ENCODE measurements at places on chromosomes 13 and 19. TPM values are rescaled to one million over a fixed set of nuclear protein-coding genes. Genes with fewer than 3 reads are reported as not detected.
A peak's percentile ranks its signal among the peaks of the same experiment; 100 is the strongest.

DNA sequence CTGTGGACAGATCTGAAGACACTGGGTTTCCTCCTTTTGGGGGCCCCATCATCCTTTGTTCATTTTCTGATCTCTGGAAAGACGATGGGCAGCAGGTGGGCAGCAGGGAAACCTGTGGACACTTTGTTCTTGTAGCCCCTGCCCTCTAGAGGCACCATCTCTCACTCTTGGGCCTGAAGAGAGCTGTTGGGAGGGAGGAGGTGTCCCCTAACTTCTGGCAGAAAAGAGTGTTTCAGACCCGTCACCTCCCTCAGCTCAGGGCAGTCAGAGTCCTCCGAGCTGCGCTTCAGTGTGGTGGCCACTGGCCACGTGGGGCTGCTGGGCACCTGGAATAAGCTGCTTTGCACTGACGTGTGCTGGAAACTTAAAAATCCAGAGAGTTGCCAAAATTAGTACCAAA lies 26.9 kb upstream of the RNF17 start:
- no peak for DNase-seq

DNA sequence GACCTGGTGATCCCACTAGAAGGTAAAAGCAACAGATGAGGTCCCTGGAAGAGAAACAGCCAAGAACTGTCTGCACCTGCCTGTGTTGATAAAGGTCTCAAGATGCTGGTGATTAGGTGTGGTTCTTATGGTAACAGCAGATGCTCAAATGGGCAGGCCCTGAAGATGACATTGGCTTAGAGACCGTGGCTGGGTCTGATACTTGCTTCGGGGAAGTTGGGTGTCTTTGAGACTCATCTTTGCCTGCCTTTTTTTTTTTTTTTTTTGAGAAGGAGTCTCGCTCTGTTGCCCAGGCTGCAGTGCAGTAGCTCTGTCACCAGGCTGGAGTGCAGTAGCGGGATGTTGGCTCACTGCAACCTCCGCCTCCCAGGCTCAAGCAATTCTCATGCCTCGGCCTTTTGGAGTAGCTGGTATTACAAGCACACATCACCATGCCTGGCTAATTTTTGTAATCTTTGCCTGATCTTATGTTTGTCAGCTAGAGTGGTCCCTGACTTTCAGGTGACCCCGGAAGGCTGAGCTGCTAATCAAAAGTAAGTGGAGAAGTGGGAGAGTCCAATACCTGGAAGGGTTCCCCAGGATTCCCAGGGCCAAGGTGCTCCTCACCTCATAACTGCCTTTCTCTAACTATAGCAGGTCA lies 7.9 kb downstream of the SLC25A23 start:
- DNase-seq = no peak

GRCh38 chr13:85377783-85378182 lies 421.4 kb downstream of the SLITRK6 start:
- DNase-seq = no peak

The CPT1C gene
- total RNA-seq = 3.8 TPM

The ZNF554 gene
- total RNA-seq = 0.92 TPM

DNA sequence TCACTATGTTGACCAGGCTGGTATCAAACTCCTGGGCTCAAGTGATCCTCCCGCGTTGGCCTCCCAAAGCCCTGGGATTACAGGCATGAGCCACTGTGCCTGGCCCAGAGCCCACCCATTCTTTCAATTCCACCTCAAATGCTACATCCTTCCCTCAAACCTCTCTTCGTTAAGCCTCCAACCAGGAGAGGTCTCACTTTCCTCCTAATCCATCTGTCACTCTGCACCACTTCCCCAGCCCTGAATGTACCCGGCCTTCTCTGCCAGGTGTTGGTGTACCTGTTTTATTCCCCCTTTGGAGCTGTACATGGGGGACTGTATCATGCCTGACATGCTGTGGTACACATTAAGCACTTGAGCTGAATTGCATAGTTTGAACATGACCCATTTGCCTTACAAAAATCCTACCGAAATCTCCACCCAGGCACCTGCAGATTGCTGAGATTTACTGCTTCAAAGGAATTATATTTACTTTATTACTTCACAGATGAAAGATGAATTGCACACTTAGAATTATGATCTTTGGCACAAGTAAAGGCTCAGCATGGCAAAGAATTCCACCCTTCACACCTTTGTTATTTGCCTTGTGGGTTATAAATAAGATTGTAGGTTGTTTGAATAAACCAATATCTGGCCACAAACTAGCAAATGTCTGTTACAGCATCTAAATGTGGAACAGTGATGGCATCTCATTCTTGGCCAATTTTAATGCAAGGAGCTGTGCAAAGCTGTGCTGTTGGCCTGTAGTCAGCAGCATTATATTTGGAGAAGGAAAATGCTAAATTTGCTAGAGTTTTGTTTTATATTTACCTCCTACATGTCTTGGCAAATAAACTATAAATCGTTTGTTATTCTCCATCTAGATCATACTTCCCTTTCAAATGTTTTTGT lies 15.6 kb upstream of the WASF3 start:
- no peak for DNase-seq

GRCh38 chr19:5578097-5578846 lies 10.5 kb upstream of the TINCR start:
- peak; percentile 46 for DNase-seq

GRCh38 chr13:99782669-99783068 lies 188.9 kb downstream of the ZIC5 start:
- no peak for DNase-seq

The PRSS57 gene
- total RNA-seq = not detected

DNA sequence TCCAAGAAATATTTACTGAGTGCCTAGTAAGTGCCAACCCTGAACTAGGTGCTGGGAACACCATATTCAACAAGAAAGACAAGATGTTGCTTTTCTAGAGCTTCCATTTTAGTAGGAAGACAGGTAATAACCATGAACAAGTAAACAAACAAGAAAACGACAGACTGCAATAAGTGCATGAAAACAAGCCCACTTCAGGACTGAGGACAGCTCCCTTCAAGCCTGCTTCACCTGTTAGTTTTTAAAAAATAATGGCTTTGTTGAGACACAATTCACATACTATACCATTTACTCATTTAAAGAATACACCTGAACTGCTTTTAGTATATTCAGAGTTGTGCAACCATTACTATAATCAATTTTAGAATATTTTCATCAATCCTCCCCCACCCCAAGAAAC lies 30.4 kb downstream of the CYP4F22 start:
- DNase-seq = no peak

- no peak for DNase-seq
These were observed 223.9 kb downstream of the LACC1 start for GRCh38 chr13:44103429-44104196.

GRCh38 chr13:27665333-27665732 lies 43.6 kb downstream of the POLR1D start:
- peak; percentile 47 for DNase-seq

DNA sequence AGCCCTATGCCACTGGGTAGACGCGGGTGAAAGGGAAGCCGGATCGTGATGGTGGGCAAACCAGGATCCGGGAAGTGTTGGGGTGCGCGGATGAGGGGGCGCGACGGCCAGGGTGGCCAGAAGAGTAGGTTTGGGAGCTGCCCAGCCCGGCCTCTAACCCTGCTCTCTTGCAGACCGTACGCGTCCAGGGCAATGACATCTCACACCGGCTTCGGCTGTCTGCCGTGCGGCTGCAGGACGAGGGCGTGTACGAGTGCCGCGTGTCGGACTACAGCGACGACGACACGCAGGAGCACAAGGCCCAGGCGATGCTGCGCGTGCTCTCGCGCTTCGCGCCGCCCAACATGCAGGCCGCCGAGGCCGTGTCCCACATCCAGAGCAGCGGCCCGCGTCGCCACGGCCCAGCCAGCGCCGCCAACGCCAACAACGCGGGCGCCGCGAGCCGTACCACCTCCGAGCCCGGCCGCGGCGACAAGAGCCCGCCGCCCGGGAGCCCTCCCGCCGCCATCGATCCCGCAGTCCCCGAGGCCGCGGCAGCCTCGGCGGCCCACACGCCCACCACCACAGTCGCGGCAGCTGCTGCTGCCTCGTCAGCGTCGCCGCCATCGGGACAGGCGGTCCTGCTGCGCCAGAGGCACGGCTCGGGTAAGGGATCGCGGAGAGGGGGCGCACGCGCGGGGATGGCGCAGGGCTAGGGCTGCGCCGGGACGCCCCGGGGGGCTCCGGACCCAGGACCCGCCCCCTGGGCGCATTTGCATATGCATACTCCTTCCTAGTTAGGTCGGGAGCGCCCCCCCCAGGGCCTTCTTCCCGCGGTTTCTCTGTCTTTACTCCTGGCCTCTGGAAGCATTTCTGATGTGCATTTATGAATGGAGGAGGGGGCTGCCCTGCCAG lies 4.1 kb downstream of the VSTM2B start:
- no peak for DNase-seq

DNA sequence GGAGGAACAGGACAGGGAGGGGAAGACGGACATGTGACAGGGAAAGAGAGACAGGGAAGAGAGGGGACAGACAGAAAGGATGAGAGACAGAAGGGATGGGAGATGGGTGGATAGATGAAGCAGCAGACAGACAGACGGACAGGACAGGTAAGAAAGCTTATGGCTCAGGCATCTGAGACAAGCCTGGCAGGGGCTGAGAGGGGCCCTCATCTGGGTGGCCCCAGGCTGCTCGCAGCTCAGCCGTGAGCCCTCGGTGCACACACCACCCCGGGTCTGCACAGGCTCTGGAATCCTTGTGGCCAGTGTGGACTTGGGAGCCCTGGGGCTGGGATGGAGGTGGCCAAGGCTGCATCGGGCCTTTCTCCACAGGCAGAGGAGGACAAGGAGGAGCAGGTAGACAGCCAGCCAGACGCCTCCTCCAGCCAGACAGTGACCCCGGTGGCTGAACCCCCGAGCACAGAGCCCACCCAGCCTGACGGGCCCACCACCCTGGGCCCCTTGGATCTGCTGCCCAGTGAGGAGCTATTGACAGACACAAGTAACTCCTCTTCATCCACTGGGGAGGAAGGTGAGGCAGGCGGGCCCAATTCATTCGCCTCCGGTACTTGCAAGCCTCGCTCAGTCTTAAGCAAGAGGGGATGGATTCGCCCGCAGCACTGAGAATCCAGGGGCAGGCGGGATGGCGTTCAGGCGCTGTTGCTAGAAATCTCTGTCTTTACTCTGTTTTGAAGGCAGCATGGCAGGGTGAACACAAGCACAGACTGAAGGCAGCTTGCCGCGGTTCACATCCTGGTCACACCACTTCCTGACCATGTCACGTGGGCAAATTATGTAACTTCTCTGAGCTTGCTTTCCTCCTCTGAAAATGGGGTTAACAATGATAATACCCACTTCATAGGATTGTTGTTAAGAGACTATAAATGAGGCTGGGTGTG lies 14.0 kb downstream of the GRAMD1A start:
- DNase-seq = no peak

DNA sequence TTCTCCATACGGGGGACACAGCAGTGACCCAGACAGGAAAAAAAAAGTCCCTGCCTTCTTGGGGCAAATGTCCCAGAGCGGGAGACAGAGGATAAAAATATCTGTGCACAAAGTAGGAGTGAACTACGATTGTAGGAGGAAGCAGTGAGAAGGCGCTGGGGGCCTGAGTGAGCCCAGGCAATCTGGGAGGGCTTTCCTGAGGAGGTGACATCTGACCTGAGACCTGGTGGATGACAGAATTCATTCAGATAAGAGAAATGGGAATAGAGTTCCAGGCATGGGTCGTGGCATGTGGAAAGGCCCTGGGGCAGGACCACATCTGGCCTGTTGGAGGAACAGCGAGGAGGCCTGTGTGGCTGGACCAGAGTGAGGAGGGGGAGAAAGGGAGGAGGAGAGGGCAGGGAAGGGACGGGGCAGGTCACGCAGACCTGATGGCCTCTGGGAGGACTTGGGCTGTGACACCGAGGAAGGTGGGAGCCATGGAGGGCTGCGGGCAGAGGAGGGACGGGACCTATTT lies 50.2 kb upstream of the NFIC start:
- DNase-seq = no peak

- peak; percentile 67 for DNase-seq
These were observed 474 bp upstream of the IFT88 start for GRCh38 chr13:20566468-20566897.

- peak; percentile 59 for DNase-seq
These were observed 3.9 kb downstream of the MIDN start for GRCh38 chr19:1252221-1252820.

The OSCAR gene
- total RNA-seq = not detected

- no peak for DNase-seq
These were observed 1.1 kb downstream of the ZNF625 start for GRCh38 chr19:12155324-12155860.

Measured in SK-MEL-5 (cell line).